Stimulated activated CD8-positive, alpha-beta memory T cell treated with anti-CD3 and anti-CD28 coated beads, Interleukin-7, amount 100 ng/mL, for 1 hour (primary cell): ENCODE measurements at places on chromosomes 2 and 18.

- DNase-seq, result no peak
Observed at GRCh38 chr2:9424447-9425164, 1.2 kb downstream of the CPSF3 start.

GRCh38 chr2:177625744-177626650, 233.4 kb downstream of the AGPS start:
- DNase-seq, result no peak

DNA sequence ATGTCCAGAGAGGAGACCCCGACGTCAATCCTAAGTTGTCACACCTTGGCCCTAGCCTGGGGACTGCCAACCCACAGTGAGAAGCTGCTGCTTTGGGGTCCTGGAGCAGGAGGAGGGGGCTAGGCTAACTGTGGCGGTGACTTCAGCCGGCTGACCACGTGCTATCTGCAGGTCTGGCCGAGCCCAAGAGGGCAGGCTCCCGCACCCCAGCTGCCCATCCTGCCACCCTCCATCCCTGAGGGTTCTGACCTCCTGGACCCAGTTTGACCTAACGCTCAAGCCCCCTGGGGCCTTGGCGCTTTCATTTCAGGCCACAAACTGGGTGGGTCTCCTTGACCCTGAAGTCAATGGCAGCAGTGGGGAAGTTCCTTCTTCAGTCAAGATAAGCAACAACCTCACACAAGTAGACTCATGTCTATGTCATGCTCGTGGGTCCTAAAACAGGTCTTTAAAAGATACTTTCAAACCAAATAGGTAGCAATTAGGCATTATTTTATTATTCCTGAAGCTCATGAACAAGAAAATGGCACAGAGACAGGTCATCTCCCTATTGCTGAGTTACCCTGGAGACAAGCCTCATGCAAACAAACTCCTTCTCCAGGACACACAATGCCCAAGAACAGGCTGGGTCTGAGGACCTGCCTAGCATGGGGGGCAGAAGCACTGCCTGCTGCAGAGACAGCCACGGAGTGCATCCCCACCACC, 2.3 kb downstream of the HES6 start:
- no peak for DNase-seq

DNA sequence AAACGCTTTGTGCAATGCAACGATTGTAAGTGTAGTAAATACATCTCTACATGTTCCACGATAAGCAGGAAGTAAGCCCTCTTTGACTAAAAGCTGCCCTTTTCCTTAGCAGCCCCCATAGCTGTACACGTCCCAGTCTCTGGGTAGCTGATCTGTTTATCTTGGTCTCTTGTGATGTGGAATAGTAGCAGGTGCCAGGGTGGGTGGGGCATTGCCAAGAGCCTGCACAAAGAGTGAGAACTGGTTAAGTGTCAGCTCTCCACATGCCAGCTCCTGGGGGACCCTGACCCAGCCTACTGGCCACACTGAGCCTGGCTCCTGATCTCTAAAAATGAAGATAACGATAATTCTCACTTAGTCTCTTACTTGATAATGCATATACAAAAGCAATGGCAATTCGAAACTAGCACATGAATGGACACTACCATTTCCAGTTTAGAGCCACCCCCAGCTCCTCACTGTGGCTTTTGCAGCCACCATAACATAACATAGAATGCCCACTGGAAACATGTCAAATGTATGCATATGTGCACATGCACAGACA, 92.3 kb downstream of the MYT1L start:
- no peak for DNase-seq

DNA sequence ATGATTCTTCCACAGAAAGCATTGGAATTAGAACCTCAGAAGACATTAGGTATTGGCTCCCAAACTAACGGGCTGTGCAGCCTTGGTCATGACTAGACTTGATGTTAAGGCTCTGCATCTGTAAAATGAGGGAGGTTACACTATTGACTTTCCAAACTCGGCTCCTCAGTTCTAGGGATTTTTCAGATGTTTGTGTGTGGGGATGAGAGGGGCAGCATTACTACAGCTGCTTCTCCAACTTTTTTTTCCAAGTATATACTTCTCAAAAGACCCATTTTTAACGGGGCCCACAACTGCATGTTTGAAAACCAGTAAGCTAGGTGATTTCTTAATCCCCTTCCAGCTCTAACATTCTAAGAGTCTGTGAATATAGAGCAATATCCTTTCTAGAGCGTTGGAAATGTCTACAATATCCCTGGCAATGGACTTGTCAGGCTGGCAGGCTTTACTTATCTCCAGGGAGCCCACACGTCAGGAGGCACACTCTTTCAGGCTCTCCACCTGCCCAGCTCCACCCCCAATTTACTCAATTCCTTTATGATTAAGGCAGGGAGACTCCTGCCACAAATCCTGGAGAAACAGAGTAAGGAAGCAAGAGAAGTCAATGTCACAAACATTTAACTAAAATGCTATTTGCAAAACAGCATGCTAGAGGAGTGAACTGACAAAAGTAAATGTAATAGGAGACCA, 844 bp upstream of the MPV17 start:
- no peak for DNase-seq

- DNase-seq, result no peak
Observed at GRCh38 chr2:46902465-46902864, 13.1 kb downstream of the MCFD2 start.

DNA sequence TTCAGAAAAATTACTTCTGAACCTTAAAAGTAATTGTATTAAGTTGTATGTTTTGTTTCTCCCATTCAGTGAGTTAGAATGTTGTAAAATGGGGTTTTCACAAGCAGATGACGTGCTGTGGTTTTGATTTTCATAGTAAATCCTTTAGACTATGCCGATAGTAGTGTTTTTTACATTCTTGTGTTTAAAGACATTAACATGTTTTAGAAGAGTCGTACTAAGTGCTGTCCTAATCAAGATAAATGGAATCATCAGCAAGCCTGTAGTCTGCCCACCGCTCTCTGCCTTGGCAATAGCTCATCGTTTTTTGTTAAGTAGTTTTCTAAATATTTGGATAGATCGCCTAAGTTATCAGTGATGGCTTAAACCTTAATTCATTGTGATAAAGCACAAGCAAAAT, 21.5 kb downstream of the PKP4 start:
- no peak for DNase-seq

DNA sequence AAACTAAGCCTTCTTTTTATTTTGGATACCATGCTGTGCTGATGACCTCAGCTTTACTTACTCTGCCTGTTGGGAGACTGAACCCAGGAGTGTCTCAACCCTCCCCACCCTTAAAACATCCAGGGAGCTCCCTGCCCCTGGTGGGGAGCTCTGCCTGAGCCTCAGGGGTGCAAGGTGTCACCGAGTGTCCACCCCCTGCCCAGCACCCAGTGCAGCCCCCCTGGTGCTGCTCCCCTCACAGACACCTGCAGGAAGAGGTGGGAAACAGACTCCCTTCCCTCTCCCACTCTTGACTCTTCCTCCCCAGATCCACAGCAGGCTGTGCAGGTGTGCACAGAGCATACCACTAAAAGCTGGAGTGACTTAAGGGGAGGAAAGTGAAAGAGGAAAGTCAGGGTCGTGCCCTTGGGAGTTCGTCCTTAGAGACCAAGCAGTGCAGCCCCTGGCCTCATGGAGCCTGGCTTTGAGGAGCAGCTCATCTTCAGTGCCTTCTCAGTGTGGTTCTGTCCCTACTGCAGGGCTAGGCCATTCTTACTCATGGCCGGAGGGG, 51.3 kb downstream of the MYO7B start:
- DNase-seq, result no peak
